ENCODE measurements at places on chromosomes 2 and 18.

DNA sequence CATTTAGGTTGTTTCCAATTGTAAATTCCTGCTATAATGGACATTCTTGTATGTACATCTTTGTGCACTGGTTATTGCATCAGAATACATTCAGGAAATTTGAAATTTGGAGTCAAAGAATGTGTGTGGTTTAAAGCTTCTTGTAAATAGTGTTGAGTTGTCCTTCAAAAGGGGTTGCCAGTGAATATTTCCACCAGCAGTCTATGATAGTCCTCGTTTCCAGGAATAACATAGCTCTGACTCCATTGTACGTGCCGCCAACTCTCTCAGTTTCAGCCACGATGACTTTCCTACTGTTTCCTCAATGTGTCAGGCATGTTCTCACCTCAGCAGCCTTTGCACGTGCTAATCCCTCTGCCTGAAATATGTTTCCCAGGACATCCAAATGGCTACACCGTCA is 10.9 kb upstream of the HS6ST1 start:
- no peak for DNase-seq

DNA sequence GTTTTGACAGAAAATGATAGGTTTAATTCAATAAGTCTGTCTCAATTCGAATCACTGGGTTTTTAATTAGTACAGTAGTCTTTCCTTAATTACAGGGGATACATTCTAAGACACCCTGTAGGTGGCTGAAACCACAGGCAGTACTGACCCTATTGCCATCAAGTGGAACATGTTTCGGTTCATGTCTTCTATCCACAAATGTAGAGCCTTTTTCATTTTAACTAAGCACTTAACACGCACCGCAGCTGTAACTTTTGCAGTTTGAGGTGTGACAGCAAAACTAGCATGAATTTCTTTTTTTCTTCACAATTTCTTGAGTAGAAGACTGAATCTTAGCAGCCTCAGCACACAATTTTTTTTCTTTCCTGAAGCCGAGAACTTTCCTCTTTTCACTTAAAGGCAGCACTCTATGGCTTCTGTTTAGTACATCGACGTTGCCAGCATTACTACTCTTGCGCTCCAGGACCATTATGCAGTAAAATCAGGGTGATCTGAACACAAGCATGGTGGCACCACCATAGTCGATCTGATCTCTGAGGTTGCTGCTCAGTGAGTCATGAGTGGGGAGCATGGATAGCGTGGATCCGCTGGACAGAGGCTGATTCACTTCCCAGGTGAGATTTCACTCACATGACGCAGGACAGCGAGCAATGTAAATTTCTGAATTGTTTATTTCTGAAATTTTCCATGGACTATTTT is 805.1 kb downstream of the RNF144A start:
- DNase-seq: no peak

GRCh38 chr2:26068602-26069298 is 34.9 kb downstream of the RAB10 start:
- no peak for DNase-seq

GRCh38 chr2:17223211-17223610 is 295.0 kb downstream of the RAD51AP2 start:
- DNase-seq: no peak

GRCh38 chr2:119491776-119492525 is 32.3 kb downstream of the SCTR start:
- DNase-seq: no peak

DNA sequence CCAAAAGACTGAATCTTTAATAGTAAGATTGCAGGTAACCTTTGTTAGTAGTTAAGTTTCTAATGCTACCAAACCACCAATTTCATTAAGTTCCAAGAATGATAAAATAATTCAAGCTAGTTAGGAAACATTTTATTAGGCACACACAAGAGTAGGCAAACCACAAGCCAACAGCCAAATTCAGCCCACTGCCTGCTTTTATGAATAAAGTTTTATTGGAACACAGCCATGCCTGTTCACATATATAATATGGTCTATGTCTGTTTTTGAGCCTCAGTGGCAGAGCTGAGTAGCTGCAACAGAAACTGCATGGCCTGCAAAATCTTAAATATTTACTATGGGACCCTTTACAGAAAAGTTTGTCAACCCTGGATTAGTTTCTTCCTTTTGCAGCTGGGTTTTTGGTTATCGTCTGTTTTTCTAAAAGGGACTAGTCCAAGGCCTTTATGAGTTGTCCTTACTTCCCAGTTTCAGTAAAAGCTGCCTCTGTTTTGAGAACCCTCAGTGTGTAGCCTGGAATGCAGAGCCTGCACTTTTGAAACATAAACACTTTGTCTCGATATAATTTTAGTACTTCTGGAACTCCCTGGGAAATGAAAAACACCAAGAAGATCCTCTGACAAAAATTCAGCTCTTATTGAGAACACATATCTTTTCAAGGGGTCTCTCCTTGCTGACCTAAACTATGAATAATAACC is 39.1 kb downstream of the FRZB start:
- no peak for DNase-seq

- no peak for DNase-seq
Observed at GRCh38 chr2:189465478-189465877, 24.2 kb downstream of the WDR75 start.

DNA sequence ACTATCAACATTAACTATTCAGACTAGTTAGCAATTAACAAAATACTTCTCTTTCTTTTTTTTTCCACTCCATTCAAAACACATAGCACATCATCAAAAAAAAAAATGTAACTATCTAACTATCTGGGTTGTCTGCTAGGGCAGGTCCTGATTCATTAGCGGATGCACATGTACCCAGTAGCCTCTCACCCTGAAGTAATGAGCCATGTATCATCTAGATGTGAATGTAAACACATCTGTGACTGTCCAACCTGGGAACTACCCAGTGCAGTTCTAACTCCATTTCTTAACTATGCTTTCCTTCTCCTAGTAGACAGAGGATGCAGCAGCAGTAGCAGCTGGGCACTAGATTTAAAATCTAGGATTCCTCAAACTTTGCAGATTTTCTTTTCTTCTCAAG is 183.1 kb upstream of the PIK3C3 start:
- DNase-seq: no peak

- no peak for DNase-seq
Observed at GRCh38 chr2:236862961-236863728, 222.5 kb upstream of the COPS8 start.

DNA sequence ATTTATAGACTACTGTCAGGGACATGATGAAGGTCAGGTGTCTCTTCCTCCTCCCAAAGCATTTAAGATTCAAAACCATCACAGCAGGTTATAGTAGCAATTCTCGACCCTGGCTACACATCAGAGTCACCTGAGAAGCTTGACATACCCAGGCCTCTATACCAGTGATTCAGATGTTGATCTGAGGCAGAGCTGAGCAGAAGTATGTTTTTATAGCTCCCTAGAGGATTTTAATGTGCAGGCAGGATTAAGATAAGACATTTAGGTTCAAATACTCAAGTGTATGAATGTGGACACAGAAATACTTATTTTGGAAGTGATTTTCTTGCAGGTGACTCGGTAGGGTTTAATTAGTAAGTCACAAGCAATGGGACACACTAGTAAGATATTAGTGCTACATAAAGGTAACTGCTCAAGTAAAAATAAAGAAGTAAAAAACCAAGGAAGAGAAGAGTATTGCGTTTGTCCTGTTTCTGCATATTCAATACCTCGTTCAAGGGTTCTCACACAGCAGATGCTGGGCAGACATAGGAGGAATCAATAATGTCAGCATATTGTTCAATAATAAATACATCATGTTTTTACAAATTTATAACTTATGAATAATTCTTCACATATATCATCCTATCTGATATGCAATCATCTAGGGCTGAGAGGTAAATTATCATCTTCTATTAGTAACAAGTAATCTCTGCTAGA is 7.0 kb downstream of the GCFC2 start:
- no peak for DNase-seq

- DNase-seq: no peak
Observed at GRCh38 chr2:184743096-184743495, 144.8 kb downstream of the ZNF804A start.

GRCh38 chr2:28658369-28658768 is 93.3 kb upstream of the PPP1CB start:
- no peak for DNase-seq

GRCh38 chr18:50528806-50529205 is 31.1 kb upstream of the MAPK4 start:
- no peak for DNase-seq

- DNase-seq: no peak
Observed at GRCh38 chr2:212228743-212229171, 309.8 kb downstream of the ERBB4 start.

DNA sequence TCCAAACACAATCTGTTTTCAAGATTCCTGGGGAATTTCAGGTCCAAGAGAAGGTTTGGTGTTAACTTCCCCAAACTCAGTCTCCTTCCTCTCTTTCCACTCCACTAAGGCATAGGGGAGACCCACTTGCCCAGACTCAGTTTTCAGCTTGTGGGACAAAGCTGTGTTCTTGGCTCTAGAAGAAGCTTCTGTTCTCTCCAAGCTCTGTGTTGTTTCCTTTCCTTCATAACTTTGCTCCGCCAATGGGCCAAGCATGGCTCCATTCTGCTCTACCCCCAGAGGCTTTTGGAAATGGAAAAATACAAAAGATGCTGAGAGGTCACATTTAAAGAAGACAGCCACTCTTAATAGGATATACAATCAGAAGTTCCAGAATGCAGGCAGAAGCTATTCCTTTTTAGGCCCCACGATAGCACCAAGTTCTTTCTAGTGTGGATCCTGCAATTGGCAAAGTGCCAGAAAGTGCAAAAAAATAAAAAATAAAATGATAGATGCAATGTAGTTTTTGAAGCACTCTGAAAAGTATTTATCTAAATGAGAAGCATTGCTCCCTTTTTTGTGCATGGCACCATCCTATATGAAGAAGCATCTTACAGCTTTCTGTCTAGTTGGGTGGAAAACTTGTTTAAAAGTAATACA is 510.1 kb downstream of the TXNL1 start:
- no peak for DNase-seq

GRCh38 chr2:103327386-103327785 is 565.6 kb downstream of the TMEM182 start:
- no peak for DNase-seq

DNA sequence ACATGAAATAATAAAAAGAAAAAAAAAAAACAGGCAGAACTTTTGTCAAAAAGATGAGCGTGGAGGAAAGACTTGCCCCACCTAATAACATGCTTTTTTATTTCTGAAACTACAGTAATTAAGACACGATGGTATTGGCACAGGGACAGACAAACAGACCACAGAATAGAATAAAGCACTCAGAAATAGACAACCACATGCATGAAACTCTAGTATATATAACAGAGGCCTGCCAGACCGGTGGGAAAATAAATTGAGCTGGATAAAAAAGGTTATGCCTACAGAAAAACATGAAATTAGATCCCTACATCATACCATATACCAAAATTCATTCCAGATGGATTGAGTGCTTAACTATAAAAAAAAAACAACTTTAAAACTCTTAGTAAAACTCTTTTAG is 163.1 kb downstream of the NRP2 start:
- DNase-seq: no peak

GRCh38 chr18:3808985-3809780 is 359.2 kb downstream of the TGIF1 start:
- no peak for DNase-seq

DNA sequence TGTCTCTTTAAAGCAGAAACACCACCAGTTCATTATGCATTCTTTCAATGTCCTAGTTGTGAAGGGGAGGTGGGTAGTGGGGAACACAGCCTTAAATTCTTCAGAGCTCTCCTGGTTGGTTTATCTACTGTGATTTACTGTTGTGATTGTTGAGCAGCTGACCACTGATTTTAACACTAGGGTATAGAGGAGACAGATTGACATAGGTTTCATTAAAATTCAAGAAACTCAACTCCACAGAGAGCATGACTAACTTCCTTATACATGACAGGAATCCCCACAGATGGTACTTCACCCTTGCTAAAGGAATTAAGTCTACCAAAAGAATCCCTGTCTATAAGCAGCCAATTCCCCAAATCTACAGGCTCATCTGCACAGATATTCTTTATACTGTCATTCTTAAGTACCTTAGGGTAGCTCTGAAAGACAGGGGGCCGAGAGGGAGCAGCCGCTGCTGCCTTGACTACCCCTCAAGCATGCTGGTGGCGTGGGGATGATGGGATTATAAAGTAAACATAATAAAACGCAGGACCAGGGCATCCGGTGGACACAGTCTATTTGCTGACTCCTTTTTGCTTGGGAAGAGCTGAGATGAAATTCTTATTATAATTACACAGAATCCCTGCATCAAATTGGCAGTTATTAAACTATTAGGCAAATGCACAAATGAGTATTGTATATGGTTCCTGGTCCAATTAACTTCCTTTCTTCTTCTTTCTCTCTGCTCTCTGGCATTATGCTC is 1377.6 kb upstream of the PIK3C3 start:
- no peak for DNase-seq

- DNase-seq: no peak
Observed at GRCh38 chr2:121135168-121135853, 149.7 kb downstream of the TFCP2L1 start.

GRCh38 chr2:98637401-98638147 is 29.2 kb downstream of the UNC50 start:
- DNase-seq: no peak

DNA sequence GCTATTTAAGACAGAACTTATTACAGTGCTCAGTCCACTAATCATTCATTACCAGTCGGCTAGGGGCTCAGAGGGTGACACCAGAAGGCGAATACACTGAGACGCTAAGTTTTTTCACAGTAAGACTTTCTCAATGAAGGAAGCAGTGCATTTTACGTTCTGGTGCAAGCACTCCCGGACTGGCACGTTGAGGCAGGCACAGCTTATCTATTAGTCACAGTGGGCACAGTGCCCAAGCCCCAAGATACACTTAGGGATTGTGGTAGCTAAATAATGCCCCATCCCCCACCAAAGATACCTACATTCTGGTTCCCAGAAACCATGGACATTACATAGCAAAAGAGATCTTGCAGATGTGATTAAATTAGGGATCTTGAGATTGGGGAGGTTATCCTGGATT is 32.6 kb upstream of the BCL11A start:
- DNase-seq: no peak

- no peak for DNase-seq
Observed at GRCh38 chr2:24711865-24712264, 81.3 kb downstream of the PTRHD1 start.

DNA sequence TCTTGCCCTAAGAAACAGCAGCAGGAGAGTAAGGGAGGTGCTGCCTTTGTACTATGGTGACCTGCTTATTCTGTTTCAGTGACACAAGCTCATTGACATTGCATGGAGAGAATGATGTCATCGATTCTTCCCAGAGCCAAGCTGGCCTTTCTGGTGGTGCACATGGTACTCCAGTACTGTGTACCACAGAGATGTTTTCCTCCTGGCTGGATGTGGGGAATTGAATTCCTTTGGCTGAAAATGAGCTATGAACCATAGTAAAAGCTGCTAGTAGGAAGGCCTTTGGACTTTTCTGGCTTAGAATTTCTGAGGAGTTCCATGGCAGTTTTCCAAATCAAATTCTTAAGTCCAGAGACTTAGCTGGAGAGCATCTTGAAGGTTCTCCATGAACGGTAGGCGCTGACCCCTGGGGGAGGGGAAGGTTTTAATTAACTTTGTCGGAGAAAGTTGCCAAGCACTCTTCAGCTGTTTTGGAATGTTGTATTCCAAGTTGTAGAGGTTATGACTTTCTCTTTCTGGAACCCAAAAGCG is 17.1 kb upstream of the B3GNT2 start:
- no peak for DNase-seq
